ENCODE measurements at places on chromosomes 16 and 17. TPM values are rescaled to one million over a fixed set of nuclear protein-coding genes. Genes with fewer than 3 reads are reported as not detected.

GRCh38 chr16:56297684-56298083 lies 106.4 kb downstream of the GNAO1 start:
- no peak for DNase-seq

DNA sequence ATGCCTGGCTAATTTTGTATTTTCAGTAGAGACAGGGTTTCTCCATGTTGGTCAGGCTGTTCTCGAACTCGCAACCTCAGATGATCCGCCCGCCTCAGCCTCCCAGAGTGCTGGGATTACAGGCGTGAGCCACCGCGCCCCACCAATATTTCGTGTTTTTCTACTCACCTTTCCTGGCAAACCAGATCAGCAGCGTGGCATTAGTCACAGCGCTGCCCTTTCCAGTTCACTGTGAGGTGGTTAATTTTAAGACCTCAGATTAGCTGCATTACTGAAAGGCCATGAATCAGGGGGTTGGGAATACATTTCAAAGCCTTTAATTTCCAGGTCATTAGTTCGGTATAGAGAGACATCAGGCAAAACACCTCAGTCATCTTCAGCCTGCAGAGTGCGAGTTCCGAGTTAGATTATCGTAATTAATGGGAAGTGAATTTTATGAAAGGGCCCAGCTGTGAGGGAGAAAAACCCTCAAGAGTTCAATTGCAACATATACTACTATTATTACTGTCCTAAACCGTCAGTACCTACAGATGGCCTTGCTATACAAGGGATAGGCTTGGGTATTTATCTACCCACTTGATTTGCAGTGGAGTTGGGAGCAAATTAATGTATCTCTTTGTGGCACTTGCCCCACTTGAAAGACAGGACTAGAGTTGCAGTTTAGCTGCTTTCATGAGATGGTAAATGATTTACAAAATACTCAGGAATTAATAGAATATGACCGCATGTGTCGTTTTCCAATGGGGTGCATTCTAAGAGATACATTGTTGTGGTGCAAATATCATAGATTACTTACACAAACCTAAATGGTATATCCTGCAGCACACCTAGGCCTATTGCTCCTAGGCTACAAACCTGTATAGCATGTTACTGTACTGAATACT lies 2.1 kb upstream of the USP32 start:
- no peak for DNase-seq

GRCh38 chr16:58814348-58814801 lies 80.3 kb upstream of the GOT2 start:
- peak; percentile 53 for DNase-seq

DNA sequence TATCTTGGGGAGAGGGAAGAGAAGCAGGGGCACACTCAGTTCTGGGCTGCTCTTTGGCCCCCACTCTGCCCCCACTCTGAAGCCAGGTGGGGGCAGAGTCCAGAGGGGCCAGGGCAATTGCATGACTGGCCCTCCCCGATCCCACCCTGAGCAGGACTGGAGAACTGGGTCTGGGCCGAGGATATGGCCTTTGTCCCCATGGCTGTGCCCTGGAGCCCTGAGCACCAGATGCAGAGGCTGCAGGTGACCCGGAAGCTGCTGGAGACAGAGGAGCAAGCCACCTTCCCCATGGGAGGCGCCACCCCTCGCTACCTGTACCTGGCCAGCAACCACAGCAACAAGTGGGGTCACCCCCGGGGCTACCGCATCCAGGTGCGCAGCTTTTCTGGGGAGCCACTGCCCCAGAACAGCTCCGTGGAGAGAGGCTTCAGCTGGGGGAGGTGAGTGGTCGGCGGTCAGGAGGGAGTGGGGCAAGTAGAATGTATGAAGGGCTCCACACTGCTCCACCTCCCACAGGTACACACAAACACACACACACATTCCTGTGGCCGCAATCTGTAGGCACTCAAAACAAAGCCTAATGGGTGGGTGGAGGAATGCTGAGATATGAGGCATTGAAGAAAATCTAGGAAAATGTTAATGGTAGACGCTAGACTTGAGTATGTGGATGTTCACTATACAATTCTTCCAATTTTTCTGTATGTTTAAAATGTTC lies 21.4 kb downstream of the AOC3 start:
- no peak for DNase-seq

The CACNA1G gene
- 3.7 TPM for total RNA-seq

DNA sequence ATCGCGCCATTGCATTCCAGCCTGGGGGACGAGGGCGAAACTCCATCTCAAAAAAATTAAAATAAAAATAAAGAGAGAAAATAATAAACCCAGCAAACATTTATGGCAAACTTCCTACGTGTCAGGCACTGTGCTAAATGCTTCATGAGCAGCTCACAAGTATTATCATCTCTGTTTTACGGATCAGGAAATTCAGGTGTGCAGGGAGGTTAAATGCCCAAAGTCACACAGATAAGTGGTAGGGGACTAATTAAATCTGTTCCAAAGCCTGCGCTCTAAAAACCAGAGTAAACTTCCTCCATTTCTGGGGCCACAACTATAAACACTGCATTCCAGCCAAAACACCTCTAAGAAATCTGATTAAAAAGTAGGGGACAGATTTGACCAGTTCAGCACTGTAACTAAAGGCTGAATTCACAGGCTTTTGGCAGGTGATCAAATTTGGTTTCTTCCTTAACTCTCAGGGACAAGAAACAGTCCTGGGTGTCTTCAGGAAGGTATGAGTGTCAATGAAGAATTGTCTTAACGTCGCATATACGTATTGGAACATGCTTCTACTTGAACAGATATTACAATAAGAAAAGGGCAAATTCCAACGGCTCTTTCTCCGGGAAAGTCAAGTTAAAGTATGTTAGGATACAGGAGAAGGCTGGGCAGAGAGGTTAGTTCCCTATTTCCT lies 996 bp downstream of the STRADA start:
- no peak for DNase-seq

DNA sequence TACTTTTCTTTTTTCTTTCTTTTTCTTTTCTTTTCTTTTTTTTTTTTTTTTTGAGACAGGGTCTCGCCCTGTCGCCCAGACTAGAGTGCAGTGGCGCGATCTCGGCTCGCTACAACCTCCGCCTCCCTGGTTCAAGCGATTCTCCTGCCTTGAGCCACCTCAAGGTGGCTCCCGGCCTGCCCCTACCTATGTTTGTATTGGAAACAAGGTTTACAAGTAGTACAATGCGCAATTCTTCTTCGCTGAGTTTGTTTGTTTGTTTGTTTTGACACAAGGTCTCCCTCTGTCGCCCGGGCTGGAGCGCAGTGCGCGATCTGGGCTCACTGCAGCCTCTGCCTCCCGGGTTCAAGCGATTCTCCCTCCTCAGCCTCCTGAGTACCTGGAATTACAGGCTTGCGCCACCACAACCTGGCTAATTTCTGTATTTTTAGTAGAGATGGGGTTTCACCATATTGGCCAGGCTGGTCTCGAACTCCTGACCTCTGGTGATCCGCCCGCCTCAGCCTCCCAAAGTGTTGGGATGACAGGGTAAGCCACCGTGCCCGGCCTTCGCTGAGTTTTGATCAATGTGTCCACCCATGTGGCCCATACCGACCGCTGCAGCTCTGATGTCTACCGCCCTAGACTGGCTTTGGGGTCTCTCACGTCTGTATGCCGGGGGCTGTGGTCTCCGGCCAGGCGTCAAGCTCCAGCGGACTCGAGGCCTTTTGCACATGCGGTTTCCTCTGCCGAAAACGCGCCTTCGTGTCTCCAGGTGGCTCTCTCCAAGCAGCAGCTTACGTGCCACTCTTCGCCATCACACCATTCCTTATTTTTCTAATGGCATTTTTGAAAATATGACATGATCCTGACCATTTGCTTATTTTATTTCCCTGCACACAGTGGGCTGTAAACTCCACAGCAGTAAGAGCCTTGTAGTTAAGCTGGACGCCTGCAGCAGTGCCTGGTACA lies 1.1 kb upstream of the YBX2 start:
- no peak for DNase-seq

DNA sequence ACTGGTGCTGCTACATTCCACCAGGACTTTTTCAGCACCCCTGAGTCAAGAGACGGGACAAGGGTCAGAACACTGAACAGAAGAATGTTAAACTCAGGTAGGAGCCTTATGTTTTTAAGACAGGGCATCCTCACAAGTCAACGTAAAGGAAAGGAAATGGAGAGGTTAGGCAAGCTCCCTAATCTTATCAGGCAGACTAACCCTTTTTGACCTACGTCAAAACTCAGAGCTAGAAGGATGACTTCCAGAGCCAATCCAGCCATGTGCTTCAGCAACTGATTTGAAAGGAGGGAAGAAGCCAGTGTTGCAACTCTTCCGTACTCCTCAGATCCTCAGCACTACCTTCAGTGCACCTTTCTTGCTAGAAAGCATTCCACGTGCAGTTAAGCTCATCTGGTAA lies 46.8 kb downstream of the REXO5 start:
- DNase-seq: no peak

DNA sequence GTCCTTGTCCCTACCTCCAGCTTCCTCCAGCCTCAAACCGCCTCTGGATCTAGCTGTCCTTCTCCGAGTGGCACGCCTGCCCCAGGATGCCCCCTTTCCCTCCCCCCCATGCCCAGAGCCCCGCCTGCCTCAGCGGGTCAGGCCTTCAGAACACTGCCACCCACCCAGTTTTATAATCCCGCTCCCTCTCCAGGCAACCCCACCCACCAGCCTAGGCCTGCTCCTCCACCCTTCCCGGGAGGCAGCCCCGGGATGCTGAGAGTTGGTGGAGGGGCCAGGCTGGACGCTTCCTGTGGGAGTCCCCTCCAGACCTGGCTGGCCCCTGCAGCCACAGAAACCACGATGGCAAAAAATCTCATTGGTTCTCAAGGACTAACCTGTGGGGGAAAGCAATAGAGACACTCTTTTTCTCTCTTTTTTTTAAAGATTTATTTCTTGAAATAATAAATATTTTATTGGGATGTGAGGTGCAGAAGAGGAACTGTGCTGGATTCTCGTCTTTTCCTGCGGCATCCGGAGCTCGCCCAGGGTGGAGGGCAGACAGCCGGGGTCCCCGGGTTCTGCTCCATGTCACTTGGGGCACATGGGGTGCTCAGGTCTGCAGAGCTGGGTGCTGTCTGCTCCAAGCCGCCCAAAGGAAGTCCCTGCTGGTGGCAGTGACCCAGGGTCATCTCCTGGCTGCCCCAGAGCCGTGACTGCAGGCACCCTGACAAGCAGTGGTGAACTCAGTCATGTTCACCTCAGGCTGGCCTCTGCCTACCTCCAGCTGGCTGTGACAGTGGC lies 81.9 kb downstream of the MGAT5B start:
- no peak for DNase-seq

GRCh38 chr16:28210979-28211588 lies 681 bp downstream of the XPO6 start:
- DNase-seq: peak; percentile 64

DNA sequence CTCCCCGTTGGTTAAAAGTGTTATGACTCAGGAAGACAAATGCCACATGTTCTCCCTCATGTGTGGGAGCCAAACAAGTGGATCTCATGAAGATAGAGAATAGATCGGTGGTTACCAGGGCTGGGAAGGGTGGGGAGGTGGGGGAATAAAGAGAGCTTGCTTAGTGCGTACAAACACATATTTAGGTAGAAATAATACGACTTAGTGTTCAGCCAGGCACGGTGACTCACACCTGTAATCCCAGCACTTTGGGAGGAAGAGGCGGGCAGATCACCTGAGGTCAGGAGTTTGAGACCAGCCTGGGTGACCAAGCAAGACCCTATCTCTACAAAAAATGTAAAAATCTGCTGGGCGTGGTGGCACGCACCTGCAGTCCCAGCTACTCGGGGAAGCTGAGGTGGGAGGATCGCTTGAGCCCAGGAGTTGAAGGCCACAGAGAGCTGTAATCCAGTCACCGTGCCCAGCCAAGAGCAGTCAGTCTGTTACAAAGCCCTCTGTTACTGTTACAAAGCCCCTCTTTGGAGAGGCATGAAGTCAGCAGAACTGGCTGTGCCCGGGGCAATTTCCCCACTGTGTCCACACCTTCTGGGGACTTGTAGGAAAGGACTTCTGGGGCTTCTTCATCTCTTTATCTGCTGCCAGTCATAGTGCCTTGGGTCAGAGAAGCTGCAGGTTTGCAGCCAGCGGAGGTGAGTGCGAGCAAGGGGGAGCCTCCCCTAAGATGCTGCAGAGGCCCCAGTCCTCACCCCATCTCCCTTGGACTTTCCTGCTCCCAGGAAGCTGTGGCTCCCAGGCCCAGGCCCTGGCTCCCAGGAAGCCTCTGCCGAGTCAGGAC lies 4.3 kb upstream of the ALDH3A1 start:
- DNase-seq: no peak

DNA sequence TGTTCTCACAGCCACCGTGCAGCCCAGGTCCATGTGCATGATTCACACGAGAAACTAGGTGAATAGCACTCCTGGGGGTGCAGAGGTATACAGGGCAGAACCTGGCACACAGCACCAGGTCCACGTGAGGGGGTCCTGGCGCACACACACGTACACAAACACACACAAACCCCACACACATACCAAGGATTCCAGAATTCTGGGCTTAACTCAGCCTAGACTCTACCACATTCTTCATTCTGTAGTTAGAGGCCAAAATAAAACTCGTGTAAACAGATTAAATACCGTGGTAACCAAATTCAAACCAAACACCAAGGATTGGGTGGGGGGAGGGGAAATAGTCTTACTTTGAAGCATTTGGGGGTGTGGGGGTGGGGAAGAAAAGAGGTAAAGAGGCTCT lies 58.5 kb downstream of the XYLT1 start:
- peak; percentile 31 for DNase-seq

- no peak for DNase-seq
These were observed 999.7 kb downstream of the CDH11 start for GRCh38 chr16:64122177-64122576.

The SLC35G6 gene
- not detected for total RNA-seq

All from stomach (tissue), 19 donors.